GM06990 (cell line): ENCODE measurements at places on chromosomes 3 and 15.

GRCh38 chr3:22244761-22245521 lies 493.9 kb upstream of the ZNF385D start:
- no peak for DNase-seq

GRCh38 chr3:155595371-155595770 lies 149.5 kb downstream of the PLCH1 start:
- DNase-seq: no peak

GRCh38 chr3:15645740-15646501 lies 44.4 kb downstream of the BTD start:
- DNase-seq: no peak

- DNase-seq: no peak
Measured at GRCh38 chr3:124812291-124813265, 74.6 kb downstream of the ITGB5 start.

- DNase-seq: no peak
Measured at GRCh38 chr3:155863072-155863784, 7.2 kb upstream of the GMPS start.

GRCh38 chr15:55056500-55056899 lies 140.2 kb downstream of the RSL24D1 start:
- DNase-seq: no peak

DNA sequence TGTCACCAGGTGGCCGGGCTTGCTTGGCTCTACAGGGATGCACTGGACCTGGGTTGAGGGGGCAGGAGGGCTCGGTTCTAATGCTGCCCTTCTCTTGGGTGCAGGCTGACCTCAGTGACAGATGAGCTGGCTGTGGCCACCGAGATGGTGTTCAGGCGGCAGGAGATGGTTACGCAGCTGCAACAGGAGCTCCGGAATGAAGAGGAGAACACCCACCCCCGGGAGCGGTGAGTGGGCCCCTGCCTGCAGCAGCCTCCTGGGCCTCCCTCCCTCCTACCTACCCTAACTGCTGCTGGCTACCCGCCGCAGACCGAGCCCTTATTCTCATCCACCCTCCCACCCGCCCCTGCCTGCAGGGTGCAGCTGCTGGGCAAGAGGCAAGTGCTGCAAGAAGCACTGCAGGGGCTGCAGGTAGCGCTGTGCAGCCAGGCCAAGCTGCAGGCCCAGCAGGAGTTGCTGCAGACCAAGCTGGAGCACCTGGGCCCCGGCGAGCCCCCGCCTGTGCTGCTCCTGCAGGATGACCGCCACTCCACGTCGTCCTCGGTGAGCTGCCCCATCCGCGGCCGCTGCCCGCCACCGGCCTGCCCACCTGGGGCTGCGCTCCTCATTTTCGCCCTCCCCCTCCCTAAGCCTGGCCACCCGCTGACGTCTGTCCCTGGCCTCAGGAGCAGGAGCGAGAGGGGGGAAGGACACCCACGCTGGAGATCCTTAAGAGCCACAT lies 5.6 kb downstream of the FES start:
- DNase-seq: no peak

DNA sequence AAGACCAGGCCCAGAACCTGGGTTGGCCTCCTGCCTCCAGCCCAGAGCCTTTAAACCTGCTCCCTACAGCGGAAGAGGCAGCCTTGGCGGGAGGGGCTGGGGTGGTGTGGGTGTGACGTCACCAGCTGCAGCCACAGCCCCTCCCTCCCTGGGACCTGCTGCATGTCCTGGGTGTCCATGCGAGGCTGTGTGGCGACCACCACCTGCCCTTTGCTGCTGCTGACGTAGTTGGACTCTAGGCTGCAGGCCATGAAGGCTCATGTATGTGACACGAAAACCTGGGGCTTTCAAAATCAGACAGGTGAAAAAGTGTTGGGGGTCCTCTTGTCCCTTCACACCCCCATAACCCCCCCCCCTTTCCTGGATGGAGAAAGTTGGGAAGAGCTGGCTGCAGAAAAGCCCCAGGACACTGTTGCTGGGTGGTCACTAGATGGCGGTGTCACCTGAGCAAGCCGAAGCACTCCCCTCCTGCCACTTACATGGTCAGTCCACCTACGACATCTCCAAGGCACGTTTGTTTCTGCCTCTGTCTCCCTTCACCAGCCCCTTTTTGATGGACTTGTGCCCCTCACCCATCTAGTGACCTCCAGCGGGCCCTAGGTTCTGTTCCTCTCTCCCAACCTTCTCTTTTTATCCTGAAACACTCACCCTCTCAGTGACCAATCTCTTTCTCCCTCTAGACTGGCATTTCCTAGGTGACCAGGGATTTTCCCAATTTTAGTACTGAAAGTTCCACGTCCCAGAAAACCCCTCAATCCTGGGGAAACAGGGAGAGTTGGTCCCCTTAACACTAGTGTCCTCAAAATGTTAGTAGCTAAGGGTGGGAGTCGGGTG lies 35.2 kb downstream of the SLC6A20 start:
- DNase-seq: no peak
